ENCODE measurements at places on chromosomes 12 and 14.

DNA sequence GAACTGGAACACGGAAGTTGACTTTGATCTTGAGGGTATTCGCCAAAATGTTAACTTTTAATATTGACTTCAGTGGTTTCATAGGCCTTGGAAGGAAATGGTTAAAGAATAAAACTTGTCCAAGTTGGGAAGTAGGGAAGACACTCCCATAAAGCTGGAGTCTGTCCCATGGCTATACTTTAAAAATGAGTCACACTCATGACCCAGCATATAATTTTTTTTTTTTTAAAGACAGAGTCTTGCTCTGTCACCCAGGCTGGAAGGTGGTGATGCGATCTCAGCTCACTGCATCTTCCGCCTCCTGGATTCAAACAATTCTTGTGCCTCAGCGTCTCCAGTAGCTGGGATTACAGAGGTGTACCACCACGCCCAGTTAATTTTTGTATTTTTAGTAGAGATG, 19.6 kb downstream of the TMPRSS12 start:
- no peak for DNase-seq

DNA sequence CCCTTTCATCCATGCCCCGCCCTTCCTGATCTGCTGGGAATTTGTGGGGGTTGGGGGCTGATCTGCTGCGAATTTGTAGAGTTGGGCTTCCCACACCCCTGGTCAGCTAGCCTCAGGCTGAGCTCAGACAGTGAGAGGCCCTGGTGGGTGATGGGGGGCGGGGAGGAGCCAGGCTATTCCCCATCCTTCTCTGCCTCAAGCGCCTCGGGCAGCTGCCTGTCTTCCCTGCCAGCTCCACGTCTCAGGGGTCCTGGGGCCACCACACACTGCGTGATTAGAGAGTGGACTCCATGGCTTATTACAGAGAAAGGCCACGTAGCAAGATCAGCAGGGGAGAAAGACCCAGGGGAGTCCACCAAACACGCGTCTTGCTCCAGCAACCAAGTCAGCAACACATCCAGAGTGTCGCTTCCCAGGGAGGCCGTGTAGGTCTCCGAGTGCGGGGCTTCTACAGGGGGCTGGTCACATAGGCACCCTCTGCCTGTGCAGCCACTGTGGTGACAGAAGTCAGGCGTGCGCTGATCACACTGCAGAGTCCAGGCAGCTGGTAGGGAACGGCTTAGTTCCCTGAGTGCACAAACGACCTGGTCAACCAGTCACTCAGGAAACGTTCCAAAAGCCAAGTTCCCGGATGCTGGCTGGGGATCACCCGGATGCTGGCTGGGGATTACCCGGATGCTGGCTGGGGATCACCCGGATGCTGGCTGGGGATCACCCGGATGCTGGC, 254.4 kb upstream of the SFSWAP start:
- DNase-seq = no peak

DNA sequence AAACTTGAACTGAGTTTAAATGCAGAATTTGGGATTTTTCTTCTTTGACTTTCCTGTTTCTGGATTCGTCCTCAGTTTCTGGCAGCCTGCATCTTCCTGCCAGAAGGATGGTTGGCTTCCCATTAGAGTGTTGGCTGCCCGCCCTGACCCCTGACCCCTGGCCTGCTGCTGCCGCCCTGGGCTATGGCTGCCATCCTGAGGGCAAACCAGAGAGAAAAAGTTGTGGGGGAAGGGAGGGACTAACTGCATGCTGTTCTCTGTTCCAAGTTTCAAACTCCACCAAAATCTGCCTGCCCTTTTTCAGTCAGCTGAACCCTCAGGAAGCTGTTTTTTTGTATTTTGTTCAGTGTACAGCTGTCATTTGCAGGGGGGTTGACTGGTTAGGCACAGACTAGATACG, 48.4 kb downstream of the FNTB start:
- DNase-seq = no peak

GRCh38 chr14:104752423-104752734, 568 bp upstream of the SIVA1 start:
- DNase-seq = no peak

GRCh38 chr14:30710876-30711275, 88.8 kb downstream of the SCFD1 start:
- DNase-seq = no peak

- DNase-seq = no peak
These were observed 4.4 kb upstream of the NPAS3 start for GRCh38 chr14:32934073-32934880.

DNA sequence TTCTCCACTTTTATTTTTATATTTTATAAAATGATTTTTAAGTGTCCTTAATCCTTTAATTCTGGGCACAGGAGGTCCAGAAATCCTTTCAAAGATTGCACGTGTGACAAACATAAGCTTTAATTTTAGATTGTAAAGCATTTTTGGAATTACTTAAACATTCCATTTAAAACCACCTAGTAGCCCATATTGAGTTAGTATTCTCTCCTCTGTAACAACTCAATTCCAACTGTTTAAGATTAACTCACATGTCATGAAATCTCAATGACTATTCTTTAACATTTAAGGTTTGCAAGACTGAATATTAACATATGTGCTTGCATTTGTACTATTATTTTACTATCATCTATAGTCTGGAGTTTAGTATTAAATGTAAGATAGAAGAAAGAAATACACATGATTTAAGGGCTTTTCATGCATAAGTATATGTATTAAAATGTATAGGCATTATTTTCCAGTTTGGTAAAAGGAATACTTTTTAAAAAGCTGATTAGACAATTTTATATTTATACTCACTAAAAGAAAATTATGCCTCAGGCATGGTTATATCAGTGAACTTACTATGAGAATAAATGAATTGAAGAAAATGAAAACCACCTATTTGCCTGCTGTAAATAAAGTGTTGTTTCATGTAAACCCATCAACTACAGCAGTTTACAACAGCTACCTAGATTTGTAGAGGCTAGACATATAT, 776.9 kb downstream of the SLC6A15 start:
- no peak for DNase-seq

- DNase-seq = no peak
These were observed 188.3 kb downstream of the PHETA1 start for GRCh38 chr12:111180426-111181142.

- no peak for DNase-seq
These were observed 30.0 kb downstream of the DAD1 start for GRCh38 chr14:22559041-22559440.

DNA sequence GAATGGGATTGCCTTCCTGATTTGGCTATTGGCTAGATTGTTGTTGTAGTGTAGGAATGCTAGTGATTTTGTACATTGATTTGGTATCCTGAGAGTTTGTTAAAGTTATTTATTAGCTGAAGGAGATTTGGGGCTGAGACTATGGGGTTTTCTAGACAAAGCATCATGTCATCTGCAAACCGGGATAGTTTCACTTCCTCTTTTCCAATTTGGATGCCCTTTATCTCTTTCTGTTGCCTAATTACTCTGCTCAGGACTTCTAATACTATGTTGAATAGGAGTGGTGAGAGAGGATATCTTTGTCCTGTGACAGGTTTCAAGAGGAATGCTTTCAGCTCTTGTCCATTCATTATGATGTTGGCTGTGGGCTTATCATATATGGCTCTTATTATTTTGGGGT, 265.7 kb upstream of the MGAT4C start:
- no peak for DNase-seq

- DNase-seq = no peak
These were observed 1016.5 kb upstream of the FOXG1 start for GRCh38 chr14:27750114-27750513.

GRCh38 chr14:65412856-65413738, 567 bp downstream of the FUT8 start:
- peak; percentile 44 for DNase-seq

- DNase-seq = peak; percentile 17
These were observed 18.8 kb downstream of the SOCS2 start for GRCh38 chr12:93591137-93591868.

DNA sequence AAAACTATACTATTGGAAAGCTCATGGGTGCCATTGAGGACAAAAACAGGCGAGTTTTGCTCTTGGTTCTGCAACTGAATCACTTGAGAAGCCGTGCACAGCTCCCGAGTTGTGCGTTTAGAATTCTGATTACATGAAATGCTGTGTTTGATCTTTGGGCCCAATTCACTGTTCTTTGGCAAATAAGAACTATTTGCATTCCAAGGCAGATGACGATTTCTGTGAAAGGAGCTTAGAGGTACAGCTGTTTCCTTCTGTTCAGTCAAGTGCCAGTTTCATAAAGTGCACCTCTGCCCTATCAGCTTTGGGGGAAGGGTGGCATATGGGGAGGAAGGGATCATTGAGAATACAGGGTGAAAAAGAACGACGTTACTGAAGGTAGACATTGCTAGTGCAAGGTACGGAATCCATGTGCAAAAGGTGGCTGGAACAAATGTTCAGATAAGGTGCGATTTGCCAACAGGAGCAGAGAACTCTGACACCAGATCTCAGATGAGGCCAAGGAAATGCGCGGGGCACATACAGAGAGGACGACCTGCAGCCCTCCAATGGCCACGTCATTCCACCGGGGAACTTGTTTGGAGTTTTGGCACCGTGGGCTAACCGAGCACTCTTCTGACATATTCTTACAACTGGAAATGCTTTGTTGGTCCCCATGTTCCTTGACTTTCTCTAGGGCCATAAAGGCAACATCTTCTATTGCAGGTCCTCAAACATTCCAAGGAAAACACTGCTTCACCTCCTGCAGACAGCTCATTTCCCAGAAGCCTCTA, 30.1 kb downstream of the TCHP start:
- no peak for DNase-seq

GRCh38 chr14:36167431-36167830, 9.1 kb downstream of the PTCSC3 start:
- no peak for DNase-seq

DNA sequence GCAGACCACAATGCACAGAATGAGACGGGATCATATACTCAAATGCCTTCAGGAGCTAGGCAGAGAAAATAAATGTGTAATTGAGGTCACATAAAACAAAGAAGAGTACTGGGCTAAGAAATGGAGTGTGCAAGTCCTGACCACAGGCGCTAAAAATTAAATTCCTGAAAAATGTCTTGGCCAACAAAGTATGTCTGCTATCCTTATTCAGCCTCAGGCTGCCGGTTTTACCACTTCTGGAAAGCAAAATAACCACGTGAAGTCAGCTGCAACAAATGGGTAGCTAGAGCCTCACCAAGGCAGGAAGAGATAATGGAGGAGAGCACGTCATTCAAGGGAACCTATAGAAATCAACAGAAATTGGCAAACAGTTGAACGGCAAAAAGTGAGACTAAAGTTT, 3.1 kb downstream of the PYGL start:
- DNase-seq = no peak

DNA sequence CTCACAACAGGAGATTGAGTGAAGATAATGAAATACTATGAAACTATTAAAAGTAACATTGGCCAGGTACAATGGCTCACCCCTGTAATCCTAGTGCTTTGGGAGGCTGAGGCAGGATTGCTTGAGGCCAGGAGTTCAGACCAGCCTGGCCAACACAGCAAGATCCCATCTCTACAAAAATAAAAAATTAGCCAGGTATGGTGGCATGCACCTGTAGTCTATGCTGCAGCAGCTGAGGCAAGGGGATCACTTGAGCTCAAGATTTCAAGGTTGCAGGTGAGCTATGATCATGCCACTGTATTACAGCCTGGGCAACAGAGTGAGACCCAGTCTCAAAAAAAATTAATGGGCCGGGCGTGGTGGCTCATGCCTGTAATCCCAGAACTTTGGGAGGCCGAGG, 14.9 kb downstream of the RAD9B start:
- DNase-seq = no peak

DNA sequence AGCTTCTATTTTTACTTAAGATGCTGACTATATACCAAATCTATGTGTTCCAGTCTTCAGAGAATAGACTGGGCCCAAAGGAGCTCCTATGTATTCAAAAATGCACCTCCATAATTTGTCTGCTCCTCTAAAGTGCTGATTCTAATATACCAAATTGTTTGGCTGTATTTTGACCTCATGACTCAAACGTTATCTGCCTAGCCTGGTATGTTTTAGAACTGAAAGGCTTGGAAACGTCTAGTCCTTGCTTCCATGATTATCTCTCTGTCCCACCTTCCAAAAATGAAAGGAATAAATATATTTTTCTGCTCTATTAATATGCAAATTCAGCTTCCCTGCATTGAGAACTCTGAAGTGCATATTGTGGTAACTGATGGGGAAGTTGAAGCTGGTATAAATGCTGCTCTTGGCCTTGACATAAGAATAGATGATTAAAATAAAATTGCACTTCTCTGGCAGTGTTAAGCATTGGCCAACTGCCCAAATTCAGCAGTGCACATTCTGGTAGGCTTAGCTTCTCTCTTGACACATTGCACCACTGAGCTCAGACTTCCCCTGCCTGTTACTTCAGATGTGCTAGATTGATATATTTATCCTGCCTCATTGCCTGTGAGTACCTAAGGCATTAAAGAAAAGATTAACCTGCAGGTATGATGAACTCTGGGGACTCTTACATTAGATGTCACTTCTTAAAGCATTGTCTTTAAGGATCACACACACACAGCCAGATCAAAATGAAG, 882.3 kb downstream of the RPS29 start:
- no peak for DNase-seq

DNA sequence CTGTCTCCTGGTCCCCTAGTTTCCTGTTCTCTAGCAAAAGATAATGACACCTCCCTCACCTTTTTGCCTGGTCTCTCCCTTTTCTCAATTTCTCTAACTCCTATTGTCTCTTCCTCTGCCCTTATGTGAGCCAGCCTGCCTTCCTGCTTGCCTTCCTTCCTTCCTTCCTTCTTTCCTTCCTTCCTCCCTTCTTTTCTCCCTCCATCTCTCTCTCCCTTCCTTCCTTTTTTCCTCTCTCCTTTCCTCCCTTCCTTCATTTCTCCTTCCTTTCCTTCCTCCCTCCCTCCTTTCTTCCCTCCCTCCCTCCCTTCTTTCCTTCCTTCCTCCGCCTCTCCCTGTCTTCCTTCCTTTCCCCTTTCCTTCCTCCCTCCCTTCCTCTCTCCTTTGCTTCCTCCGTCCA, 45.7 kb upstream of the TBX5 start:
- no peak for DNase-seq

DNA sequence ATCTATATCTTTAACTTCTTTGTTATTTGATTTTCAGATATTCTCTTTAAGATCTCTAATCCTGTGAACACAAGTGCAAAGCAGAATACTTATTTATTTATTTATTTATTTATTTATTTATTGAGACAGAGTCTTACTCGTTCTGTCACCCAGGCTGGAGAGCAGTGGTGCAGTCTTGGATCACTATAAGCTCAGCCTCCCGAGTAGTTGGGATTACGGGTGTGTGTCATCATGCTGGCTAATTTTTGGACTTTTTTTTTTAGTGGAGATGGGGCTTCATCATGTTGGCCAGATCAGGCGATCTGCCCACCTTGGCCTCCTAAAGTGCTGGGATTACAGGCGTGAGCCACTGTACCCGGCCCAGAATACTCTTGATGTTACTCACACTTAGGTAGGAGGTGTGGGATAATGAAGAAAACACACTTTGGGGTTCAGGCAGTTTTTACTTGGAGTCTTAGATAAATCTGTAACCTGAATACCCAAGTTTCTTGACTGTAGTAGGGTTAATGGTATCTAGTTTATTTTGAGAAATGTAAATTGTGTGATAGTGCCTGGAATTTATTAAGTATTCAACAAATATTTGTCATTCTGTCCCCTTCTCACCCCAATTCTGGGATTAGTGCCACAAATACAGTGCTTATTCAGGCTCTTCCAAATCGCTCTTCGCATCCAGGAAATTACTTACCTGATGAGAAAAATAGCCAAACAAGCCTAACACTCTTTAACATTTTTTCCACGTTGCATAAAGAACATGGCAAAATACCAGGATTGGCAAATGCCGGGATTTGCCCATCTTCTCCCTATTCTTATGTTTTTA, 33.0 kb downstream of the METAP2 start:
- no peak for DNase-seq

- no peak for DNase-seq
These were observed 322.7 kb upstream of the RTL1 start for GRCh38 chr14:101226265-101226602.
